ENCODE measurements at places on chromosomes 2 and 18.

- DNase-seq = no peak
These were observed 246.1 kb downstream of the RPRM start for GRCh38 chr2:153232464-153232863.

- DNase-seq = no peak
These were observed 651.9 kb upstream of the HS6ST1 start for GRCh38 chr2:128970332-128971116.

- no peak for DNase-seq
These were observed 385.5 kb downstream of the PIK3C3 start for GRCh38 chr18:42340423-42341009.

- no peak for DNase-seq
These were observed 7.8 kb upstream of the C2orf72 start for GRCh38 chr2:231029563-231029962.

DNA sequence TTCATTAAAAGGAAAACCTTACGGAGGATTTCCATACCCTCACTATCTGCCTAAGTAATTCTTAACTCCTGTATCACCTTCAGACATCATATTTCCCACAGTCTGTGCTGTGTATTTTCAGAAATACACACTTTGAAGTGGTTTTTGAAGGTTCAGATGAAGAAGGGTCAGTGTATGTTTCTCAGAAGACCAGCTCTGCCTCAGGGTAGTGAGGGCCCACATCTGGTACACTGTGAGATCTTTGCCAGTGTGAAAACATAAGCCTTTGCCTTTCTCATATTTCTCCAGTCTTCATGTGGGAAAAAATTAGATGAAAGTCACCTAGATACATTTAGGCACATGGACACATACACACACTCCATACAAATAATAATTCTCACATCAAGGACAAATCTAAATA lies 408.4 kb downstream of the RIT2 start:
- DNase-seq = no peak

GRCh38 chr2:37912056-37912455 lies 13.0 kb upstream of the RMDN2 start:
- no peak for DNase-seq

GRCh38 chr2:206154197-206154596 lies 5.0 kb downstream of the NDUFS1 start:
- DNase-seq = no peak

- peak; percentile 35 for DNase-seq
These were observed 9.8 kb upstream of the ERBB4 start for GRCh38 chr2:212548455-212548819.
